NCI-H1436 (cell line): ENCODE measurements at places on chromosomes 4 and X.

DNA sequence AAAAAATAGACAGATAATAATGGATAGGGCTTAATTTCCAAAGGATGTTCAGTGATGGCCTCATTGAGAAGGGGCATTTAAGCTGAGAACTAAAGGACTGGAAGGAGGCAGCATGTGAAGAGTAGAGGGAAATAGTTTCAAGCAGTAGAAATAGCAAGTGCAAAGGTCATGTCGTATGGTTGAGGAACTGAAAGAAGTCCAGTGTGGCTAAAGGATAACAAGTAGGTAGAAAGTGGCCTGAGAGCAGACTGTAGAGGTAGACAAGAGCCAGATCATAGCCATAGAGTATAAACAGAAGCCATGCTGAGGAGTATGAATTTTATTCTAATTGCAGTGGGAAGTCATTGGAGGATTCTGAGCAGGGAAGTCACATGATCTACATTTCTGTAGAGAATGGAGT, 72.3 kb downstream of the GRIA3 start:
- no peak for DNase-seq

GRCh38 chr4:184817494-184818215, 8.1 kb downstream of the ACSL1 start:
- DNase-seq, result no peak

GRCh38 chrX:79182071-79182470, 37.6 kb downstream of the GPR174 start:
- no peak for DNase-seq

DNA sequence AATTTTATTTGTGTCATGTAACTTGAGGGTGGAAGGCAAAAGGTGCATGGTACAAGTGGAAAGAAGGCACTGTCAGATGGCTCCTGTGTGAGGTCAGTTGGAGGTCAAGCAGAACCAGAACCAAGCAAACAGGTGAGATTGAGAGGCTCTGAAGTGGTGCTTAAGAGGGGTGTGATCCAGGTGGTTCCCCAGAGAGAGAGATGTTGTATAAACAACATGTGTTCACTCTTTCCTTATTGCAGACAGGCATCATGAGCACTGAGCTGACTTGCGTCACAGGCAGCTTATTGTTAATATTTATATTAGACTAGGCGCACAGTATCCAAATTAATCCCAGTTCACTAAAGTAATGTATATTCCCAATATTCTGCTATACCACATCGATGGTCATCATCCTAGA, 56.8 kb downstream of the CXCL13 start:
- no peak for DNase-seq

DNA sequence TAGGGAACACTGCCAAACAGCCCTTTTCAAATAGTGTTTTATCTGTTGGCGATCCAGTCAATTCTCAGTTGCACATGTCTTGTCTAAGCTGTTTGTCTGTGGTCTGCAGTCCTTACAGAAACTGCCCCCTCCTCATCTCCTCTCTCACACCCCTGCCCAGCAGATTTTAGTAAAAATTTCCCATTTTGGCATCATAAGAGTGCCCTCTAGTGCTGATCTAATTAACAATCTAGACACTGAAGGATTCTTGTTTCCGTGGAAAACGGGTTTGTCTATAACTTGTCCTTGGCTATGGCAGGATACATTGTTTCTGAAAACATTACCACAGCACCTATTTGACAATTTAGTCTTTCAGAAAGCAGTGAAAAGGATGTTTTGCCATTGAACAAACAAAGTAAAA, 227.2 kb upstream of the MBNL3 start:
- DNase-seq, result no peak

GRCh38 chr4:177047070-177047850, 254.5 kb upstream of the VEGFC start:
- DNase-seq, result peak; percentile 51

- DNase-seq, result no peak
Observed at GRCh38 chr4:142485452-142485851, 360.6 kb downstream of the INPP4B start.

DNA sequence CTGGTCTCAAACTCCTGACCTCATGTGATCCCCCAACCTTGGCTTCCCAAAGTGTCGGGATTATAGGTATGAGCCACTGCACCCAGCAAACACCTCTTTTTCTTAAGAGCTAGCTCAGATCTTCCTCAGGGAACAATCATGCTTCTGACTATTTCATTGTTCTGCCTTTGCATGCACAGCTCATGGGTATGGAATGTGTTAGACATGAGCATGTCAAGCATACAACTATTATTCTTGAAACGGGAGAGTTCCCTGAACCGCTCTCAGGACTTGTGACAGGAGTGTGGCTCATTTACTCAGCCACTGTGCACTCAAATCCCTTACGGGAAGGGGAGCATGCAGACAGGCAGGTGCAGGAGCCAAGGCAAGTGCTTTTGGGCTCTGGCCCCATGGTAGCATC, 231.7 kb upstream of the TAPT1 start:
- no peak for DNase-seq

- no peak for DNase-seq
Observed at GRCh38 chr4:142347241-142347640, 498.9 kb downstream of the INPP4B start.

GRCh38 chrX:55488006-55488592, 1.5 kb downstream of the USP51 start:
- no peak for DNase-seq

GRCh38 chr4:30600246-30601017, 119.7 kb upstream of the PCDH7 start:
- no peak for DNase-seq

GRCh38 chr4:162847945-162848549, 318.6 kb downstream of the NAF1 start:
- DNase-seq, result no peak

DNA sequence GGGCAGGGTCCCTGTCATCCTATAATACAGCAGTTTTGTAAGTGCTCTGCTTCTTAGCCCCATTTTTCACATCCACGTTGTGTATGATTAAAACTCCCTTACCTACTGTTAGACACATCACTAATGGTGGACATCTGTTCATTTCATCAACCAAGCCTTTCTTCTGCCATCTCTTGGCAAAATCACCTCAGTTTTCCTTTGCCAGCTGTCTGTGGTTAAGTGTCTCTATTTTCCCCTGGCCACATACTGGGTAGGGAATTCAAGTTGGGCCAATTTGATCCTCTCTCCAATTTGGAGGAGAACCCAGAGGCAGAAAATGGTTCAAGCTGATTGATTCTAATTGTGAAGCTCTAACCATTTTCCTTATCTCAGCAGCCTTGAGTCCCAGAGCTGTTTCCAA, 436.1 kb downstream of the PCDH7 start:
- DNase-seq, result no peak

DNA sequence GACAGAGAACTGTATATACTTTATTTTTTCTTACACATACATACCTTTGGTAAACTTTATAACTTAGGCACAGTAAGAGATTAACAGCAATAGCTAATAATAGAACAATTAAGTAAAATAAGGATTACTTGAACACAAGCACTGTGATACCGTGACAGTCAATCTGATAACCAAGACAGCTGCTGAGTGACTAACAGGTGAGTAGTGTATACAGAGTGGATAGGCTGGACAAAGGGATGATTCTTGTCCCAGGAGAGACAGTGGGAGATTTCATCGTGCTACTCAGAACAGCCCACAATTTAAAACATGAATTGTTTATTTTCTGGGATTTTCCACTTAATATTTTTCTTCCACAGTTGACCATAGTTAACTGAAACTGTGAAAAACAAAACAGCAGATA, 411.8 kb downstream of the PPP1R2C start:
- no peak for DNase-seq

DNA sequence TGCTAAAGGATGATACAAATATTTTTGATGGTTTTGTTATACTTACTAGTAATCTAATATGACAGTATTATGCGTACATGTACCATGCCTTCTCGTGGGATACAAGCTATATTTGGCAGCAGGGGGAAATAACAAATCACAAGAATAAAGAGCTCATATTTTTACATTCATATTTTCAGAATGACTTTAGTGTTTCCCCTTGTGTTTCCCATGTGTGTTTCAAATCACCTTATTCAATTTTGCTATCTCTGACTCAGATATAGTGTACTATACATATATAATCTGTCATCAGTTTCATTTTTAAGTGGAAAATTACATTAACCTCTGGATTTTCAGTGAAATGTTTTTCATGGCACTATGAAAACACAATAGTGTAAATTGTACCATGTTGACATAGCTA, 146.8 kb downstream of the RPA4 start:
- DNase-seq, result no peak

- DNase-seq, result no peak
Observed at GRCh38 chr4:97911236-97911906, 231.9 kb downstream of the STPG2 start.

DNA sequence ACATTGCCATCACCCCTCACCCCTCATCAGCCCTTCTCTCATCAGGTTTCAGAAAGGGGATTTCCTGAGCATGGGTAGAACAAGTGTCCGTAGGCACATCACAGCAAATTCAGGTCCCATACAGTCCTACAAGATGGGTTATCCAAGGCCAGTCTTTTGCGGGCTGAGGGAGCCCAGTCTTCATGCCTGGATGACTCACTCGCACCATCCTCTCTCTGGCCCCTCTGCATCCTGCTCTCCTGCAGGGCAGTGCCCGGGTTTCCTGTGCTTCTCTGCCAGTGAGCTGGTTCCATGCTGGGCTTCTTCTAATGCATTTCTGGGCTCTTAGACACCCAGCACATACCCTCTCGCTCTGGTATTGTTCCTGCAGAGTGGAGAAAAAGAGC, 7.3 kb upstream of the INTS6L start:
- DNase-seq, result no peak

DNA sequence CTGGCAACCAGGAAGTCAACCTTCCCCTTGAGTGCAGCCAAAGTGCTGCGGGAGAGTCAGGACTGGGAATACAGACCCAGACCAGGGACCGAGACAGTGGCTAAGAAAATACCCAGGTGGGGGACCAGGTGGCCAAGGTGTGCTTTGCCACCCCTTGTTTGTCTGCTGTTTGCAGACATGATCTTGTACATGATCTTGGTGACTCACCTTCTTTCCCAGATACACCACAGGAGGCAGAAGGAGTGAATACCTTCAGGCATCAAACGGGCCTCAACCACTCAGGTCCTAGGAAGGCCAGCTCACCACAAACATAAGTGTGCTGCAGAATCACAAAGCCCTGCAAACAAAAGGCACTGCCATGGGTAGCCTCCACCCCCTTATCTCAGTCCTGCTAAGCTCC, 62.0 kb downstream of the CNGA2 start:
- no peak for DNase-seq

DNA sequence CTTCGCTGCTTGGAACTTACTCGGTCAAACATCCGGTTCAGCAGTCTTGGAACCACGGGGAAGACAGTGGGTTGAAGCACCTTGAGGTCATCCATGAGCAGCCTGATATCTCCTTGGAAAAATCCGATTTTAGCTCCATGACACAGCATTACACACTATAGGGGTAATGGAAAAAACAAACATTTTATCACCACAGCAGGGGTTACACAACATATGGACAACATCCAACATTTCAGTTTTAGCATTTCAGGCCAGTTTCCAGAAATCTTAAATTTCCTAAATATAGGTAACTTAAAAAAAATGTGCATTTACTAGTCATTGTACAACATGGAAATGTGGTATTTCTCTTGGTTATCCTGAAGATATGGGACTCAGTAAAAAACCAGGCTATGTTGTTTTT, 34.4 kb upstream of the CENPU start:
- no peak for DNase-seq

DNA sequence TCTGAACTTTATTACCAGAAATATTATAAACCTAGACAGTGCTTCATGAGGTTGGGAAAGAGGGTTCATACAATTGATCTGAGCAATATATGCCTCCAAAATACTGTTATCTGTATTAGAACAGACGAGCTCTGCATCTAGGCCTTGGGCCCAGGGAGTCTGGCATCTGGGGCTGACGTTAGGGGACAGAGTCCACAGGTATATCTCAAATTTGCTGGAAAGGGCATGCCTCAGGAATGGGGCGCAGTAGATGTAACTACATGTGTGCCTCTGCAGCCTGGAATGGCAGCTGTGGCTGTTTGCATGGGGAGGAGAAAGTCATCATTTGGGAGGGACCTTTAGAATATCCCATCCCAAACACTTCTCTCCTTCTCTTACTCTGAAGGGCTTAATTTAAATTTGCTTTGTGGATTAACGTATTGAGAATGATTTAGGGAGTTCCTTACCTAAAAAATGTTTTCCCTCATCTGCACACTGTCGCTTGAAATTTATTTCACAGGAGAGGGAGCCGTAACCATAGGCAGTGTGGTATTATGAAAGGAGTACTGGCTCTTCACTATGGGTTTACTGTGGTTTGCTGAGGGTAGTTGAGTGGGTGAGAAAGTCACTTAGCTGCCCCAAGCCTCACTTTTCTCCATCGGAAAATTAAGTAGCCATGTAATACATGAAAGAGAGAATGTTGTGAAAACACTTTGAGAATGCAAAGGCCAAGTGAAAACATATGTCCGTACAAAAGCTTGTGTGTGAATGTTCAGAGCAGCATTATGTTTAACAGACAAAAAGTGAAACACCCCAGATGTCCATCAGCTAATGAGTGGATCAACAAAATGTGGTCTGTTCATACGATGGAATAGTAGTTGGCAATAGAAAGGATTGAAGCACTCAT, 5.9 kb downstream of the ADD1 start:
- no peak for DNase-seq

GRCh38 chr4:115923152-115923551, 809.7 kb upstream of the NDST4 start:
- DNase-seq, result no peak

DNA sequence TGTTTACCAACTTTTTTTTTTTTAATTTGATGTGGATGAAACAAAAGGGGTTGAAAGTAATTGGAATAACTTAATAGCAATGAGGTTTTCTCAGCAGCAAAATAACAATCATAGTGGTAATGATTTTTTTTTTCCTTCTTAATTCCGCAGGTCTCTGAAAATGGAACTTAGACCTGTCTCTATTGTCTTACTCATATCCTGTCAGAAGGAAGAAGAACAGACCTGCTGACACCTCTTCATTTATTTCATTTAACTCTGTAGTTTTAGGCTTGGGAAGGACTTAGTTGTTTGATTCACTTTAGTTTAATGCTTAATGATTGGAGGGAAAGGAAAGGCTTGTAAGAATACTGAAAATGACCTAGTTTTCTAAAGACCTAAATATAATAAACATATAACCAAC, 9.0 kb downstream of the PCDH18 start:
- DNase-seq, result no peak

DNA sequence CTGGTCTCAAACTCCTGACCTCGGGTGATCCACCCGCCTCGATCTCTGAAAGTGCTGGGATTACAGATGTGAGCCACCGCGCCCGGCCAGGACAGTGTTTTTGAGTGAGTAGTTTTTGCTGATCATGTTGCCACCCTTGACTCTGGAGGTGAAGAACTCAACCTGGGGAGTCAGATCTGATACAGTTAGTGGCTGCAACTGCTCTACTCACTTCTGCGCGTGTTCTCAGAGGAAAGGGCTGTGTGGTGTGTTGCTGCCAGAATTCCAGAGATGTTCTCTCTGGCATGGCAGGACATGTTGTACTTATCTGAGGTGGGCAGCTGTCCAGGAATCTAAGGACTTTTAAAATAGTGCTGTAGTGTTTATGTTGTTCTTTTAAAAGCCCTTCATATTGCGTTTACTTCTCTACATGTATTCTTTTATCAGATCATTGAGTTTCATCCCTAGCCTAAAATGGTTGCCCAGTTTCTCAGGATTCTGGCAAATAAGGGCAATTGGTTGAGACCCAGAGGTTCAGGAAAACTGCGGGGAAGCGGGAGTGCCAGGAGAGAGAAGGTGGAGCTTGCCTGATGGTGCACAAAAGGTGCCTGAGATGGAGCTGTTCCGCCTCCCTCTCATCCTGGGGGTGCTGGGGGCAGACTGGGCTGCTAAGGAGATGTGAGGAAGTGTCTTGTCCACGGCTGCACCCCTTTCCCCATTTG, 97.7 kb downstream of the ARHGAP10 start:
- no peak for DNase-seq
